Progenitor cell of endocrine pancreas (in vitro differentiated cells): ENCODE measurements at places on chromosomes 2 and 18.

DNA sequence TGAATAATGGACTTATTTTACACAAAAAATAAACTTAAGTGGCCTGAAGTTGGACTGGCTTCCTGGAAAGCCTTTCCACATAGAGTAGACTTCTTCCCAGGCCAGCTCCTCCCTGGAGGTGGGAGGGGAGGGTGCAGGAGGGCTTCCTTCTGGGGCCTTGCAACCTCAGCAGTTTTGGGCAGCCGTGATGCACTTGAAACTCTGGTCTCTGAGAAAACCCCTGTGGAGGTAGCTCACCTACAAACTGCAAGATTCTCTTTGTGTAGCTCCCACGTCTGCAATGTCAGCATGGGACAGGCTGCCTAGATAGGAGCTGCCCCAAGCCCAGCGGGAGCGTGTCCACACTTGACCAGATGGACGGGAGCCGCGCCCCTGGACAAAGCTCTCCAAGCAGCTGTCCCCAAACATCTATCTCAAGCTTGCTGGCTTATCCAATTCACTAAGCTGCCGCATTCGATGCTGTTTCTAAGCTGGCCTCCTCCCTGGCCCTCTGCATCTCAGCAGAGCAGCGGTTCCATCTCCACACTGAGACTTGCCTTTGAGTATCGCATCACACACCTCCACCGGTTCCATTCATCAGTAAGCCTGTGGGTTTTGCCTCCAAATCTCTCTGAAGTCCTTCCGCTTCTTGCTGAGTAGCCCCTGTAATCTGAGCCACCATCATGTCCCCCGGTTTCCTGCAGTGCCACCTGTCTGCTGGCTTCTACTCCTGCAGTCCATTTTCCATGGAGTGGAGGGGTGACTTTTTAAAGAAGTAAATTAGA lies 1.6 kb upstream of the LPIN1 start:
- no peak for DNase-seq

DNA sequence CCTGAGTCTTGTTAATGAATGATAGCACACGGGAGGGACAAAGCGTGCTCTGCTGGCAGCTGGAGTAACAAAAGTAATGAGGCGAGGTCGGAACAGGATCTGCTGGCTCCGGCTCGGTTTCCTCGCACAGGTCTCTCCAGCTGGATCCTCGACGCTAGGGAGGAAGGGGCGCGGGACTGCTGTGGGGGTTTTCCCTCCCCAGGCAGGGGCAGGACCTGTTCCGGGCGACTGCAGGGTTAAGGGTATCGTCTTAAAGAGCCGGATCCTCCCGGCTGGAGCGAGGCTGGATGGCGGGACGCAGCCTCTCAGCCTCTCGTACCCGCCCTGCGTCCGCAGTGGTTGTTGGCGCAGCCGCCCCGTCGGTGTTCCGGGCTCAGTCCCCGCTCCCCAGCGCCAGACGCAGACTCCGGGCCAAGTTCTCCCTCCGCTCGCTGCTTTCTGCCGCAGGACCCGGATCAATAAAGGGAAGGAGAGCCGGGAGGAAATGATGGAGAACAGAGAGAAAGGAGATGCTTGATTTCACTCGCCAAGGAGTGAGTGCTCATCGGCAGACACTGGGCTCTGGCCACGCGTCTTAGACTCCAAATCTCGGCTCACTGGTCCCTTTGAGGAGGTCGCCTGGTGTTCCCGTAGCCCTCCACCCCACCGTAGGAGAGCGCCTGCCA lies 1.1 kb upstream of the LIPG start:
- peak; percentile 27 for DNase-seq

GRCh38 chr2:162242586-162243280 lies 512 bp downstream of the FAP start:
- DNase-seq = no peak

DNA sequence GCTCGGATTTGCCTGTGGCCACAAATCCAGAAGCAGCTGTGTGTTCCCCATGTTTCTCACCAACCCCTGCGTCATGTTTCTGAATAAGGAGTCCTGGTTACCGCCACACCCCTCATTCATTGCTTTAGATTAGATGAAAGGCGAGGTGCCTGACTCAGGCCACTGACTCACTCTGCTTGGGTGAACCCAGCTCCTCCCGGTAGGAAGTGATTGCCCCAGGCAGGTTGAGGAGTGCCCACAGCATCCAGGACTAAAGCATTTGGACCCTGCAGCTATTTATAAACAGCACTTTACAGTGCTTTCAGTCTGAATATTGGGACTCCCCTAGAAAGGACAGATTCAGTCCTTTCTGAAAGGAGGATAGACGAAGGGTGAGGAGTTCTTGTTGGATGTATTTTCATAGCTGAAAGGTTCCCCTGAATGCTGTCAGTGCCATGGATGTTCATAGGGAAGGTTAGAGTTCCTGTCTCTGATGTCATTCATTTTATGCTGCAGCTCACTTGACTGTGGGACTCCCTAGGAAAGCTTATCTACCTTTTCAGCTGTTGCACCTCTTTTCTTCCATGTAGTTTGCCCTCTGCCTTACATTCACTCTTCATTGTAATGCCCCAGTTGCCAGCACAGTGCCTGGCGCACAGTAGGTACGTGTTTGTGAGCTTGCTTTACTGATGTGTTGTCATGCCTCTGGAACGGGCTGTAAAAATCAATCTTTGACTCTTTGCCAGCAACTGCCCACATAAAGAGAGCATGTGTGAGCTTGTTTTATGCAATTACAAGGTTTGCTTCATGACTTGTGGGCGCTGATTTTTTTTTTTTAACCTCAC lies 14.9 kb downstream of the ITGA6 start:
- no peak for DNase-seq

DNA sequence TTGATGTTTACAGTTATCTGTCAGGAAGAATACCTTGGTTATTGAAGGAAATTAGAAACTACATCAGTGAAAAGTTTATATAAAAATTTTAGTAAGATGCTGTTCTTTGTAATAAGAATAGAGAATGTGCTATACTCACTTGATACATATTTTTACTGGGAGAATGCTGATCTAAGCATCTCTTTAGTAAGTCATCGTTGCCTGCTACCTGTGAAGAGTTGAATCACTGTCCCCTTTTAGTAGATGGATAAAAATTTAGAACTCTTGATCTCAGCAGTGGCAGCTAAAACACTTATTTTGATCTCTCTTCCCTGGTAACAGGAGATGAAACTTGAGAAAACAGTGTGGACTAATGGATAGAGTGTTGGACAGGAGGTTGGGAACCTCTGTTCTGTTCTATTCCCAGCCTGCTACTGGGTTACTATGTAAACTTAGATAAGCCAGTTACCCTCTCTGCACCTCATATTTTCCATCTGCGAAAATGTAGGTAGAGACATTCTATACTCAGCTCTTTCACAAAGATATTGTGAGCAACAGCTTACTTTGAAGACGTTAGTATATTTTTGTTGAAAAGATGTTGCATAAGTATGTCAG lies 100.3 kb downstream of the FEZ2 start:
- no peak for DNase-seq

GRCh38 chr18:70311726-70312125 lies 22.9 kb downstream of the SOCS6 start:
- no peak for DNase-seq

DNA sequence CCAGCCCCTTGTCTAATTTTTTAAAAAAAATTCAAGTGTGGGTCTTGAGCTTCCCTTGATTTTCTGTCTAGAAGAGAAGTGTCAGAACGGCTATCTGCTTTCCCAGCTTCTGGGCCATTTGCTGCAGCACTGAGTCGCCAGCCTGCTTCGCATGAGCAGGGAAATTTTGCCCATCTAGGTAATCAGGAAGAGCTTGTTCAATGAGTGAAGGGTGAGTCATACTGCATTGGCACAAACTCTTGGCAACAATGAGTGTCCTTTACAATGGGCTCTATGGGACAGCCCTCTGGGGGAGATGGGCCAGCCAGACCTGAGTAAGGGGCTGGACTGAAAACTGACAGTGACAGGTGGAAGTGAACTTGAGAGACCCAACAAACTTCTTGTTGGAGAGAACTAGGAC lies 2.4 kb upstream of the RNF144A start:
- DNase-seq = no peak

GRCh38 chr2:105802587-105802986 lies 57.9 kb downstream of the NCK2 start:
- no peak for DNase-seq

GRCh38 chr2:74502720-74503505 lies 3.5 kb upstream of the LBX2 start:
- no peak for DNase-seq

DNA sequence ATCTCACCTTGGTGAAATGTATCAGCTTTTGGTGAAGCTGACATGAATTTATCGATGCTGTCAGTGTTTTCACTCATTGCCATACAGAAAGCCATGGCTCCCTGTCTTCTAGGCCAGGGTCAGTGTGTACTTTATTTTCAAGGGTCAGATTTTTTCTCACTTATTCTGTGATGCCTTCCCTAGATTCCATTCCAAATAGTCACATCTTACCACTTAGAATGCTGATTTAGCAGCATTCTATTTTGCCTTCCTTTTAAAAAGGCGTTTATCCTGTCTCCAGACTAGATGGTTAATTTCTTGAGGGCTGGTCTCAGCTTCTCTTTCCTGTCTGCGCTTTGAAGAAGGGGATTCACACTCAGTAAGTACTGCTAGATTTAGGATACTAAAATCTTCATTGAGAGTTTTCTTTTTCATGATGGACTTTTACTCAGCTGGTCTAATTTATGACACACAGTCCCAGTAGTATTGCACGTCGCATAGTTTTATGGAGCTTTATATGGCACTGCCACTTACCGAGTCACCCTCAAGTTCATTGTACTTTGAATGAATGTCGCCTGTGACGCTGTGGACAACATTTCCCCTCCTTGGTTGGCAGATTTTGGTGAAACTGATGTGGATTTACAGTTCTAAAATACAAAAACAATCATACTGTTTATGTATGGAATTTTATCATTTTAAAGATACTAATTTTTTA lies 194.0 kb downstream of the ZNF407 start:
- DNase-seq = no peak

- no peak for DNase-seq
Measured at GRCh38 chr2:110637093-110637492, 40.8 kb downstream of the BUB1 start.

DNA sequence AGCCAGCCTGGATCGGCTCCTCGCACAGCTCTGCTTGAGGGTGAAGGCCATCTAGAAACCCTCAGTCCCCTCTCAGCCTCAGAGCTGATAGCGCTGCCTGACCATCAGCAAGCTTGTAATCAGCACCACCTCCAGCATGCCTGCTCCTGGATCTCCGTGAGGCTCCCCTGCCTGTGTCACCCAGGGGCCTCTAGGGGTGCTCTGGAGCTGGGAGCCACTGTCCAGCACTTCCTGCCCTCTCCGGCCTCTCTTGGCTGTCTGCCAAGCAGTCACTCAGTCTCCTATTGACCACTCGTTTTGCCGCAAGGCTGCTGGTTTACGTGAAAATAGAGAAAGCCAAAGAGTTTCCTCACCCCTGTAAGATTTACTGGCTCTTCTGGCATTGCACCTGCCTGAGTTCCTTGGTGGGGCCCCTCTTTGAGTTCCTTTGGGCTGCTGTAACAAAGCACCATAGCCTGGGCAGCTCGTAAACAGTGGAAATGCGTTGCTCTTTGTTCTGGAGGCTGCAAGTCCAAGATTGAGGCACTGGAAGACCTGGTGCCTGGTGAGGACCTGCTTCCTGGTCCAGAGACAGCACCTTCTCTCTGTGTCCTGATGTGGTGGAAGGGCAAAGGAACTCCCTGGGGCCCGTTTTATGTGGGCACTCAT lies 17.9 kb downstream of the CAPN10 start:
- DNase-seq = peak; percentile 44

- DNase-seq = no peak
Measured at GRCh38 chr2:104378853-104379374, 475.0 kb upstream of the POU3F3 start.

GRCh38 chr2:197332641-197333040 lies 22.1 kb upstream of the ANKRD44 start:
- no peak for DNase-seq

DNA sequence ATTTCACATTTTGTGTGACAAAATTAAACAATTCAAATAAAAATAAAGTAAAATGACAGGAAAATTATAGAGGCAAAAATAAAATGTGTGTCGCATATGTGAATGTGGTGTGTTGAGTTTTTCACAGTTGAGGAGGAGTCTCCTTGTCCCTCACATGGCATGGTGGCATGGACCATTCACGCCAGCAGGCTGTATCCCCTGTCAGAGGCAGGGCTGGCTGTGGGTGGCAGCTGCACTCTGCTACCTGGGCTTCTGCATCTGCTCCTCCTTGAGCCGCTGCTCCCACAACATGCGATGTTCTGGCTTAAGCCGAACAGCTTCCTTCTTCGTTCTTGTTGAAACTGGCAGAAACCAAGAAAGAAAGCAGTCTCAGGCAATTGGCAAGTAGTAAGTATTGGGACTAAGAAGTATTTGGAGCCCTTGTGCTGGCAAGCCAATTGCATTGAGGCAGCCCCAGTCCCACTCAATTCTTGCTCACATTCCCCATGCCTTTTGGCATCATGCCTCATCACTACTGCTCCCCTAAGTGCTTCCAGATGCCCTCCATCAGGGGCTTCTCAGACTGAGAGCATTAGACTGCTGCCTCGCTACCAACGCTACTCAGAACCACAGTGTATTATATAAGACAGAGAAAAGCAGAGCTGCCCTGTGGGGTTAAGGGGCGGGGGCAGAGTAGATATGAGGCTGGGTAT lies 177.9 kb upstream of the NABP1 start:
- DNase-seq = no peak

GRCh38 chr2:18825838-18826237 lies 236.5 kb upstream of the NT5C1B start:
- DNase-seq = no peak

- no peak for DNase-seq
Measured at GRCh38 chr2:38427936-38428335, 50.9 kb upstream of the ATL2 start.

GRCh38 chr2:187855689-187856088 lies 301.5 kb upstream of the TFPI start:
- no peak for DNase-seq

DNA sequence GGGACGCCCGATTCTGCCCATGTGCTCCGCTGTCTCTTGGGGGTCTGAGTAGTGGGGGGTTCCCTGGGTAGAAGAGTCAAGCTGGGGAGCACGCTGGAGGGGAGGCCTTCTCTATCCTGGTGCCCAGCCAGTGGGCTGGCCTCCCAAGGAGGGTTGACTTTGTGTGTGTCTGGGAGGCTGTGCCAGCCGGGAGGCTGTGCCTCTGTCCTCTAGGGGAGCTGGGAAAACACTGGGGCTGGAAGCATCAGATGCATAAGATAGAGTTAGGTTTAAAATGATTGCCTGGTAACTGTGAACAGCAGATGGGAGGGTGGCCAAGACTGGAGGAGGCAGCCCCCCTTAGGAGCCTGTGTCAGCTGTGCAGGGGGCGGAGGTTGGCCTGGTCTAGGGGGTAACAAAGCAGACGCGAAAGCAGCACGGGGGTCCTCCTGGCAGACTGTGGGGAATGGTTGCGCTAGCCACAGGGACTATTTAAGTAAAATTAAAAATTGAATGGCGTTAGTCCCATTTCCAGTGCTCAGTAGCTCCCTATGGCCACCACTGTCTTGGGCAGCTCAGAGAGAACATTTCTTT lies 1.3 kb downstream of the ING5 start:
- DNase-seq = no peak

- DNase-seq = no peak
Measured at GRCh38 chr2:70716131-70716743, 51.8 kb downstream of the ADD2 start.

GRCh38 chr2:58358026-58358425 lies 116.9 kb upstream of the FANCL start:
- no peak for DNase-seq
